ENCODE measurements at places on chromosomes 13 and 19.

DNA sequence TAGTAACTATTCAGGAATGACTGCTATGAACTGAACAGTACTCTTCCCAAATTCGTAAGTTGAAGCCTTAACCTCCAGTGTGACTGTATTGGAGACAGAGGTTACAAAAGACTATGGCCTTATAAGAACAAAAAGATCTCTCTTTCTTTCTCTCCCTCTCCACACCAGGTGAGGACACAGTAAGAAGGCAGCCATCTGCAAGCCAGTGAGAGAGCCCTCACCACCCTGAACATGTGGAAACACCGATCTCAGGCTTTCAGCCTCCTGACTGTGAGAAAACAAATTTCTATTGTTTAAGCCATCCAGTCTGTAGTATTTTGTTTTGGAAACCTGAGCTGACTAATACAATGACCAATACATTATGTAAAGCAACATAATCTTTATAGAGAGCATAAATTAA lies 888.9 kb downstream of the SLITRK1 start:
- DNase-seq: no peak

DNA sequence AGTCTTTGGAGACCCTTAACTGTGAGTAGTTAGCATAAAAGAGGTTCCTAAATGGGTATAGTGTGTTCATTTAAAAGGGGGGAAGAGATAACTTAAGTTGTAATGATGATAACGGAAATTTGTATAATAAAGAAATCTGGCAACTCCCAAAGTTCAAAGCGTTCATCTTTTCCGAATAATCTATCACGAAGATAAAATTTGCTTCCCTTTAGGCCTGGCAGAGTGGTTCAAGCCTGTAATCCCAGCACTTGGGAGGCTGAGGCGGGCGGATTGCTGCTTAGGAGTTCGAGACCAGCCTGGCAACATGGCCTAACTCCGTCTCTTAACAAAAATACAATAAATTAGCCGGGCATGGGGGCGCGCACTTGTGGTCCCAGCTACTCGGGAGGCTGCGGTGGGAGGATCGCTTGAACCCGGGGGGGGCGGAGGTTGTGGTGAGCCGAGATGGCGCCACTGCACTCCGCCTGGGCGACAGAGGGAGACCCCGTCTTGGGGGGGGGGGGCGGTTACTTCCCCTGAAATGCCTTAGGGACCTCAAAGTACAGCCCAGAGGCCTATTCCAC lies 934 bp downstream of the N4BP2L2 start:
- peak; percentile 69 for DNase-seq

GRCh38 chr13:39881887-39882286 lies 226.4 kb downstream of the COG6 start:
- no peak for DNase-seq

DNA sequence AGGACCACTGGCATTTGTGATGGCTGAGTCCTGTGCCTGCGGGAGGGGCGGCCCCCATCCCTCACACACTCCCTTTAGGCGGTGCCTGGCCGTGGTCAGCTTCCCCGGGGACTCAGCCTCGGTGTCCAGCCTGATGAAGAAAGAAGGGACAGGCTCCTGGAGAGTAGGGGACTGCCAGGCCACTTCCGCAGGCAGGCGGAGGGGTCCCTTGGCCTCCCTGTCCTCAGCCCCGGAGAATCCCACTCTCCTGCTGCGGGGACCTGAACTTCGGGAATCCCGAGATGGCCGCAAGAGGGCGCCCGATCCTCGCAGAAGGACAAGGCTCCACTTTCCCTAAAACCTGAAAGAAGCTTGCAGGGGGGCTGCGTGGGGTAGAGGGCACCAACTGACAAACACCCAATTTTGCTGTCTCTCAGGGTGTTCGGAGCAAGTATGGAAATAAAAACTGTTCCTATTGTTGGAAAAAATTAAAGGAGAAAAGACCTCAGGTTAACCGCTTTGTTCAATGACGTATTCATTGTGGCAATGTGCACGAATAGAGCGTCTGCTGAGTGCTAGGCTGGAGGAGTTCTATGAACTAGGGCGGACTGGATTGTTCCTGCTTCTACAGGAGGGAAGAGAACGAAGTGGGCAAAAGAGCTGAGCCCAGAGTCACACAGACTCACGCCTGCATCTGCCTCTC lies 297.3 kb downstream of the ZNF536 start:
- DNase-seq: peak; percentile 57

- peak; percentile 75 for DNase-seq
Observed at GRCh38 chr19:10566658-10567410, 1.0 kb upstream of the KRI1 start.

DNA sequence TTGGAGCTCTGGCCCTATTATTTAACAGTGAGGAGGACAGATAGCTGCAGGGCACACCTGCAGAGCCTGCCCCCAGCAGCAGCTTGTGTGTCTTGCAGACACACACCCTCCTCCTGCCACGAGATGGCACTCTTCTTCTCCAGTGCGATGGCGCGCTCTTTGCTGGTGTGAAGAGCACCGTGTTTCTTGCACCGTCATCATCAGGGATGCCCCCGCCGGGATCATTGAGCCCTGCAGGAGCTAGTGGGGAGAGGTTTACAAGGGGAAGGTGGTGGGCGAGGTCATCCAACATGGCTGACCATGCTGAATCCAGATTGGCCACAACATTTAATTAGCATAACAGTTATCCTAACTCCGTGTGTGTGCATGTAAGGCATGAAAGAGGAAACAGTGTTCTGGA lies 105.6 kb downstream of the RAB20 start:
- peak; percentile 78 for DNase-seq

DNA sequence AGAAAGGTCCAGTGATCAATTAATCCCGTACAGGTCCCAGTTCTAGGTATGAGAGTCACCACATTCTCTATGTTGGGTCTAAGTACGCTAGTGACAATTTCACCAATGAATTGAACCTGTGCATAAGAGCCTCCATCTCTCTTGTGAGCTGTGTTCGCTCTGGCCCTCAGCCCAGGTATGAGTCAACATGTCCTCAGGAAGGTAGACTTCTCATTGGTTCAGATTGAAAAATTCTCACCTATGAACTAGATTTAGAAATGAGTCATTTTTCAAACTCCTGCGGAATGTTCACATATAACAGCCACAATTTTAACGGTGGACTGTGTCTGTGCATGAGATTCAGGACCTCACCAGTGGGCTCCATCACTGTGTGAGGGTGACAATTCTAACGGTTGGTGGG lies 12.7 kb upstream of the ZNF43 start:
- DNase-seq: peak; percentile 30

DNA sequence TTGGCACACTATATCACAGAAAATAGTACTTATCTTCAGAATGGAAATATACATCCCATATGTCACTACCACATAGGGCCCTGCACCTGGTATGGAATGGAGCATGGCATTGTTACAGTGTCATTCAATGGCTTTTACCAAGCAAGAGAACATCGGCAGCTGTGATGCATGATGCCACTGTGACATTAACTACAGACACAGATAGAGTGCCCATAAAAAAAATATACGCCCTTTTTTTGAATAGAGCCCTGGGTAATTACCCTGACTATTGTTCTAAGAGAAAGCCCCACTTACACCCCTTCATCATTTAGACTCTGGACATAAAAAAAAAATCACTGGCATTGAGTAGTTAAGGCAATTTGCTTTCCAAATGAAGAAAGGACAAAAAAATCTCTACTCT lies 320.3 kb downstream of the DNAJC15 start:
- no peak for DNase-seq

DNA sequence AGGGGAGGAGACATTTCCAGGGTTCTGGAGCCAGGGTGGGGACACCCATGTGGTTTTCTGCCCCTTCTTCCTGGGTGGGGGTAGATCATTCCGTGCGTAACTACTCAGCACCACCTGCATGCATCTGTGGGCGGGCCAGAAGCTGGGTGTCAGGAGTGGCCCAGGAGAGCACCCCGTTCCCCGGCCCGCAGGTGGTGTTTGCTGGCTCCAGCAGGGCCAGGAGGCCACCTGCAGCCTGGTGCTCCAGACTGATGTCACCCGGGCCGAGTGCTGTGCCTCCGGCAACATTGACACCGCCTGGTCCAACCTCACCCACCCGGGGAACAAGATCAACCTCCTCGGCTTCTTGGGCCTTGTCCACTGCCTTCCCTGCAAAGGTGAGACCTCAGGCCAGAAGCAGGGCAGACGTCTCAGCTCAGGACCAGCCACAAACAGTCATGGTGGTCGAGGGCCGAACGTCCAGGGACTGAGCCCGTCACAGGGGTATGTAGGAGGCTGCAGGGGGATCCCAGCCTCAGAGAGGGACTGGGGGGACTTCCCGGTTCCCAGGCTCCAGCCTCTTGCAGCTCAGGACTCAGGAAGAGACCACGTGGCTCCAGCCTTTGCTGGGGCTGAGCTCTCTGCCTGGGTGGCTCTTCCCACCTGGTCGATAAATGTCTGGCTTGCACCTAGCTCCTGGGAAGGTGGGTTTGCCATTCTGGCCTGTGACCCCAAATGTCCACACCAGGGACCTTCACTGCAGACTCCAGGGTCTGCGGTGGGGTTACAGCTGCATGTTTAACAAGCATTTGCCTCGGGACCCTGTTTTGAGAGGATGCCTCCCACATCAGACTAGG lies 1.6 kb downstream of the FSTL3 start:
- no peak for DNase-seq

GRCh38 chr19:31723101-31723500 lies 373.9 kb upstream of the TSHZ3 start:
- no peak for DNase-seq

DNA sequence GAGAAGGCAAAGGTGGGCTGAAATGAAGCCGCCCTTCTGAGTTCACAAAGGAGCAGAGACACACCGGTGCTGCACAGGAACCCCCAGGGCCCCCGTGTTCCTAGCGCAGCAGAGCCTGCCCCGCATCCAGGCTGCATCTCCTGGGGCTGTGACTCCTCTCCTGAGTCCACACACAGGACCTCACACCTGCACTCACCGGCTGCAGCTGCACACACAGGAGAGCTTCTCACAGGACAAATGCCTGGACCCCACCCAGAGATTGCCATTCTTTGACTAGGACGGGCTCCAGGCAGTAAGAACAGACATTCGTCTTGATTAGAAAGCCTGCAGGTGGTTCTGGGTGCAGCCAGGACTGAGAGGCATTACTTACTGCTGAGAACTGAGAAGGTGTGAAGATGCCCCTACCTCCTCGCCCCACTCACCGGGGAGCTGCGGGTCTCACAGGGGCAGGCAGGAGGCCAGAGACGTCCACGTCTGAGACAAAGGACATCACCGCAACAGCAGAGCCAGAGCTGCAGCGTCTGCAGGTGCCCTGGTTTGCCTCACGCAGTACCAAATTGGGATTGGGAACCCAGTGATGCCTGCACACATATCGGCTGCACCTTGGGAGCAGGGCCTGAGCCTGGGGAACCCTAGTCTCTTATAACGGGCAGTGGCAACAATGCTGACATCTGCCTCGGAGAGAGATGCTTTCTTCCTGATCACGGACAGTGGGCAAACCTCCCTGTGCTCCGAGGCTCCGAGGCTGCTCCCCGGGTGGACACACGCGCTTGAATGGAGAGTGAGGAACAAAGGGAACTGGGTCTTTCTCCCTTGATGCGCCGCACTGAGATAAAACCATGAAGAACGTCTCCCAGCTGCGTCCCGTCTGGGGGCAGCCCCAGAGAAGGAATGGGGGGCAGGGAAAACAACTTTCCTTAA lies 50.4 kb downstream of the RASA3 start:
- no peak for DNase-seq

- no peak for DNase-seq
Observed at GRCh38 chr19:1610579-1610978, 5.3 kb upstream of the UQCR11 start.

DNA sequence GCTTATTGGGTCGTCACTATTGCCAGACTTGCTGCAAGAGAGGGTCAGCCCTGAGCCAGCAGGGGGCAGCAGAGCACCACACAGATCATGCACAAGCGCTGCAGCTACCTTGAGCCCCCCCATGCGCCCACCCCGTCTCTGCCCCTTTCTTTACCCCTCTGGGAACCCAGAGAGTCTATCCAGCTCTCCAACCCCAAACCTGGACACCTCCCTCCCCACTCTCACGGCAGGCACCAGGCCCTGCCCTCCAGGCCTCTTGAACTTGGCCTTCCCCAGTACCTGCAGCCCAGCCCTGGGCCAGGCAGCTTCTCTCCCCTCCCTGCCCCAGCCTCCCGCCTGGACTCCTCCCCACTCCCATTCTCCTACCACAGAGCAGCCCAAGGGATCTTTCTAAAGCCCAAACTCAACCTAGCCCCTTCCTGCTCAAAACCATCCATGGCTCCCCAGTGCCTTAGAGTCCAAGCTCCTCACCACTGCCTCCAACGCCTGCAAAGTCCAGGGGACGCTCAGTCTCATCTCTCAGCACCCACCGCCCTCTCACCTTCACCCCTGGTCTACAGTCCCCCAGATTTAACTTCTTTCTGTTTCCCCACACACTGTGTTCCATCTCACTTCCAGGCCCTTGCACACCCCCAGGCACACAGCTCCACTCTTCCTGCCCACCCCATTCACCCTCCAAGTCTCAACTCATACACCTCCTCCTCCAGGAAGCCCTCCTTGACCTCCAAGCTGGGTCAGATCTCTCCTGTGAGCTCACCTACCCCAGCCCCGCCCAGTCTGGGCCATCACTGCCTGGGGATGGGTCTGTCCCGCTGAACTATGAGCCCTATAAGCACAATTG lies 9.4 kb upstream of the CEACAM16 start:
- peak; percentile 81 for DNase-seq

- DNase-seq: no peak
Observed at GRCh38 chr13:94170145-94170571, 309.3 kb downstream of the DCT start.

GRCh38 chr19:29497241-29497640 lies 28.6 kb upstream of the VSTM2B start:
- DNase-seq: no peak

GRCh38 chr13:46129124-46129523 lies 24.3 kb upstream of the CPB2 start:
- DNase-seq: no peak

DNA sequence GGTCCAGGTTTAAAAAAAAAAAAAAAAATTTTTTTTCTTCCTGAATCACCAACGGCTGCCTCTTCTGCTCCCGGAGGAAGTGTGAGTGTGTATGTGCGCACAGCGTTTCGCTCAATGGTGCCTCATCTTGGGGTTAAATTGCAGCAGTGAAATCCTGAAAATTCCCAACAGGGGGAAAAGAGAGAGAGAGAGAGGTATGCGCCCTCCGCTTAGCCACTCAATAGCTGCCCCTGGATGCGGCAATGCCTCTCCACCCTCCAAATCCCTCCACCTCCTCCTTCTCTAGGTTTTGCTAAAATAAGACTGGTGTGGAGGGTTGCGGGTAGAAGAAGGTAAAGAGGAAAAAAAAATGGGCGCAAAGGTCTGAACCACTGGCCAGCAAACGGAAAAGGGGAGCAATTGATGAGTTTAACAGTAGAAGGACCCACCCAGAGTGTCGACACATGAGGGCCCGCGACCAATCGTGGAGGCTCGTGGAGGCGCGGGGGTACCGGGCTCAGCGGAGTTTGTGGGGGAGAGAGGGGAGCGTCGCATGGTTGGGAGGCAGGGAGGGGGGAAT lies 853 bp upstream of the CACNA1A start:
- no peak for DNase-seq
